ENCODE measurements at places on chromosomes 12 and 14.

DNA sequence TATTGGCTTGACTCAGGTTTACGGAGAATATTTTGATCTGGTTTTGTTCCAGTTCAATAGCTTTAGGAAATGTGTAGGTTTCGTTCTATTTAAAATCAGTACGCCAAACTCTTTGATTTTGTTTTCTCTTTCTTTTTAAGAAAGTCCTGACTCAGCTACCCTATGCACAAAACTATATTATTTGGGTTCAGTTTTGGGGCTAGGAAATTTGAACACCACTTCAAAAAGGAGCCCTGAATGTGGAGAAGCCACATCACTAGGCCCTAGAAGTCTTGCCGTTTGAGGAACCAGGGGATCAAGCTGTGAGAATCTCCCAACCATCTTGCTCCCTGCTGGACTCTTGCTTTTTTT lies 168.2 kb upstream of the BCL2L14 start:
- no peak for DNase-seq

DNA sequence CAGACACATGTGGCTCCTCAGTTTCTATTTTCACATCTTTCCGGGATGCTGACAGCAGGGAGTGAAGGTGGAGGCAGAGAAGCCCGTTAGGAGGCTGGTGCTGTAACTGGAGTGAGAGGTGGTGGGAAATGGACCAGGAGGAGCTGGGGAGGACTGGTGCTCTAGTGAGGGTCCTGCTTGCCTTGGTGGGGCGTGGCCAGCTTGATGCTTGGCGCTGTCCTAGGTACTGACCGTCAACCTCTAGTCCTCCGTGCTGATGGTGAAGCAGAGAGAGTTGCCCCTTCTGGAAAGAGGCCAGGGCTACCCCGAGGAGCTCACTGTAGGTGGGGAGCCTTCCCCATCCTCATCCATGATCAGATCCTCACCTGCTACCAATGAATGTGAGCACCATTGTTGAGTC lies 1.4 kb downstream of the TRMT61A start:
- DNase-seq, result no peak

- no peak for DNase-seq
These were observed 269.3 kb upstream of the NPAS3 start for GRCh38 chr14:32669391-32669790.

DNA sequence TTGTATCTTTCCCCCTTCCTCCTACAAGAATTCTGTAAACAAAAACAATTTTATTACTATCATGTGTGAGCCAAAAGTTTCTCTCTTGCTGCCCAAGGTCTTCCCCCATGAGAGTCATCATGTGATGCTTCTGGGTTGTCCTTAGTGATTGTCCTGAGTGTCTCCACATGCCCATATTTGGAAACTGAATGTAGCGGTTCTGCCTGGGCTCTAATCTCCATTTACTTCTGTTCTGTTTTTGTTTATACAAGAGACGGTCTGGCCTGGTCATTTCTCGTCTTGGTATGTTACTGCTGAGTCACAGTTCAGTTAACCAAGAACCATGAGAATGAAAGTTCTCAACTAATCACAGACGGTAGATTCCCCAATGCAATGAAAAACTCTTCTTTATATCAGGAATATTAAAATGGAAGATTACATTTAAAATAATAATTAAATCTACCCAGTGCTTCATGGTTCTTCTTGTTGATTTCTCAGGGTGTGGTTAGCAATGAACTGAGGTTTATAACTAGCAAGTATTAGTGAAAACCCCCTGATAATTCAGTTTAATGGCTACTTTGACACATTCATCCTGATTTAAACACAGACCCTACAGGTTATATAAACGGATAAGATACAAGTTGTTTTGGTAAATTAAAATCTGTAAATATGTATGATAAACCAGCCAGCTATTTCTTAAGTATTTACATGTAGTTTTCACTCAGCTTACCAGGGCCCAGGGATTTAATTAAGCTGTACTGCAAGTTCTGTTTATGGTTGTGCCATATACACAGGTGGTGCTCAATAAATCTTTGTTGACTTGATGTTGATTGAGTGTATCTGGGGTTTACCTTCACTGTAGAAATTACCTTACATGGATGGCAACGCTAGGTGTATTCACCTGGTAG lies 81.1 kb downstream of the PELI2 start:
- DNase-seq, result no peak

DNA sequence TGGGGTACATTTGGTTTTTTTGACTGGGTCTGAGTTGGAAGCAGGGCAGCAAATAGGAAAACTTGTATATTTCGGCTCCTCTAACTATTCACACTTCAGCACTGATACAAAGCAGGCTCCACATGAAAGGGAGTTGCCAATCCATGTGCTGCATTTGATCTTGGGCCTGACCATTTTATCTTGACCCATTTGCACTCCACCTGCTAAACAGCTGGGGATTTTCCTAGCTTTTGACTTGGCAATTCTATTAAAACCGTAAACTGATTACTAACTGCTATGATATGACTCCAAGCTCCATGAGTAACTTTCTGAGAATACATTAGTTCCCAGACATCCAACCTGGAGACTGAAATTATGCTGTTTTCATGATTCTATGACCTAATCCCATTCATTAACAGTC lies 797.1 kb downstream of the BCL11B start:
- DNase-seq, result no peak

DNA sequence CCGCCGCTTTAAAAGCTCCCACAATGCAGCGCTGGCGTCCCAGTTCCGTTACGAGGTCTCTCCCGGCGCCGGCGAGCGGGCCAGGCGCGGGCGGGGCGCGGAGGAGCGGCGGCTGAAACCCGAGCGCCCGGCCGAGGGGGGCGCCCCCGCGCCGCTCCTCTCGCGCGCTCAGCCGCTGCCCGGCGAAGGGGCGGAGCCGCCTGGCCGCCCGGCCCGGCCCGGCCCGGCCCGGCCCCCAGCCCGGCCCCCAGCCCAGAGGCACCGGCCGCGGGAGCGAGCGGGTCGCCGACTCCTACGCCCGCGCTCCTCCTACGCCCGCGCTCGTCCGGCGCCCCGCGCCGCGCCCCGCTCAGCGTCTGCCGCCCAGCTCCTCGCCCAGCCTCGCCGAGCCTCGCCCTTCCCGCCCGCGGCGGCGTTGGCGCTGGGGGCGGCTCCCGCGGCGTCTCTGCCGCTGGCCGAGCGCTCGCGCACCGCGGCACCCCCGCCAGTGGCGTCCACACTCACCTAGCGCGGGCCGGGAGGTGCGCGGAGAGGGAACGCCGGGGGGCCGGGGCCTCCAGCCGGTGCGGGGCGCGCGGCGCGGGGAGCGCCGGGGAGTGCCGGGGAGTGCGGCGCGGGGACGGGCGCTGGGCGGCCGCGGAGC lies at the start of gene RASSF8:
Gene RASSF8 (plus strand): TSS at position 255 of the 643 bp plus-strand sequence. CDS start 96,662 bp downstream, outside the sequence.
- no peak for DNase-seq

GRCh38 chr14:98334186-98334585 lies 937.8 kb downstream of the BCL11B start:
- no peak for DNase-seq

DNA sequence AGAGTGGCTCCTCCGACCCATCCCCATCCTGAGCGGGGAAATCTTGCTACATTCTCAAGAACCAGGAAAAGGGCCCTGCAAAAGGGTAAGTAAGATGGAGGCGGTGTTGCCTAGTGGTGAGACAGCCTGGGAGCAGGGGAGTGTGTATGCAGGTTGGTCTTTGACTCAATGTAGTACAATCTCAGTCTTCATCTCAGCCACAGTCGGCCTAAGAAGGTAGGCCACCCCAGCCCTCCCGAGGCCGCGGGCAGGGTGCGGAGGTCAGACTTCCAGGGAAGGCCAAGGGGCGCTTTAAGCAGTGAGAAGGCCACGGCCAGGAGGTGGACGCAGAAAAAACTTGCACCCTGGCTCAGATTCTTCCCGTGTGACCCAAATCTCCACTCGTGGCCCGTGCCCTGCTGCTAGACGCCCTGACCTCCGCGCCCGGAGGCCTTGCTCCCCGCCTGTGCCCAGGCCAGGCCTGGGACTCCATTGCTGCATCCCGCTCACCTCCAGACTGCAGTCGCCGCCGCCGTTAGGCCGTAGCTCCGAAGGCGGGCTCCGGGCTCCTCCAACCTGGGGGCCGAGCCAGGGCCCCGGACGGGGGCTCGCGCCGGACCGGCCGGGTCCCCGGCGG lies 435 bp downstream of the FOXM1 start:
- DNase-seq, result no peak

DNA sequence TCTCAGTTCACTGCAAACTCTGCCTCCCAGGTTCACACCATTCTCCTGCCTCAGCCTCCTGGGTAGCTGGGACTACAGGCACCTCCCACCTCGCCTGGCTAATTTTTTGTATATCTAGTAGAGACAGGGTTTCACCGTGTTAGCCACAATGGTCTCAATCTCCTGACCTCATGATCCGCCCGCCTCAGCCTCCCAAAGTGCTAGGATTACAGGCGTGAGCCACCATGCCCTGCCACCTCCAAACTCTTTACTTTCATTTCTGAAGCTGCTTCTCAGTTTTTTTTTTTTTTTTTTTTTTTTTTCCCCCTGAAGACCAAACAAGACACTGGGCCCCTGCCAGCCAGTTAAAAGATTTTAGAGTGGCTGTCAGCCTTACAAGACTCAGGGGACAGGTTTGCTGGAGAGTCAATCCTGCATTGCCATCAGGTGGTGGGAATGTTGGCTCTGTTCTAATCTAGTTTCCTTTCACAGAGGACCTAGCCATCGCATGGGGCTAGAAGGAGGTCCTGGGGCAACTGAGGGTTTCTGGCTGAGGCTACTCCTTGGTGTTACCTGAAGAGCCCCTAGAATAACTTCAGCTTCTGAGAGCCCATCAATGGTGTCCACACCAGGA lies 37.4 kb upstream of the HIGD1C start:
- DNase-seq, result no peak

DNA sequence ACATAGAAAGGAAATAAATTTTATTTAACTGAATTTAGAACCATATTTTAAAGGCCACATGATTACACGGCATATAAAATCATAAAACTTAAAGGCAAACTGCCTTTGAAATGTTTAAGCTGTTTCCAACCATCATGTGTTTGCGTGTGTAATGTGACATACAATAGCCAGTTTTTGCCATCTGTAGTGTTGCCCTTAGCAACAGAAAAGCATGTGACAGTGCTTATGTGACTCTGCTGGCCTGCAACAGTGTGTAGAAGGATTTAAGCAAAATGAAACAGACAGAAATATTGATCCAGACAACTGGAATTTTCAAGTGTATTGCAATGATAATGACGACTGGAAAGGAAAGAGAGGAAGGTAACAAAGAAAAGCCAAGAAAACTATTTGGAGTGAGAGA lies 49.5 kb downstream of the TSPAN19 start:
- DNase-seq, result no peak

DNA sequence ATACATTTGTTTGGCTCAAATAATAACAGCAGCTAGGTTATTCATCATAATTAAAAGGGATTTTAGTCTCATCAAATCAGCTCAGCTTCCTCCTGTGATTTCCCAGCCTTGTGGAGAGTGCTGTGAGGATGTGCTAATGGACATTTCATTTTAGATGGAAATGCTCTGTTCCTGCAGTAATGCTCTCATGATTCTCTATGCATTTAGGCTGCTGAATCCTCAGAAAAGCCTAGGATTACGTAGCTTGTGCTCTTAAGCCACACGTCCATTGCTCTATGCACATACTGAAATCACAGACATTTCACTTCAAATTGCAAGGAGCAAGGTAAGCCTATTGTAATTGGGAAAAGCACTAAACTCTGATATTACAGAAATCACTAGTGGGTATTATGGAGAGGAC lies 226.6 kb upstream of the TMEM260 start:
- no peak for DNase-seq

DNA sequence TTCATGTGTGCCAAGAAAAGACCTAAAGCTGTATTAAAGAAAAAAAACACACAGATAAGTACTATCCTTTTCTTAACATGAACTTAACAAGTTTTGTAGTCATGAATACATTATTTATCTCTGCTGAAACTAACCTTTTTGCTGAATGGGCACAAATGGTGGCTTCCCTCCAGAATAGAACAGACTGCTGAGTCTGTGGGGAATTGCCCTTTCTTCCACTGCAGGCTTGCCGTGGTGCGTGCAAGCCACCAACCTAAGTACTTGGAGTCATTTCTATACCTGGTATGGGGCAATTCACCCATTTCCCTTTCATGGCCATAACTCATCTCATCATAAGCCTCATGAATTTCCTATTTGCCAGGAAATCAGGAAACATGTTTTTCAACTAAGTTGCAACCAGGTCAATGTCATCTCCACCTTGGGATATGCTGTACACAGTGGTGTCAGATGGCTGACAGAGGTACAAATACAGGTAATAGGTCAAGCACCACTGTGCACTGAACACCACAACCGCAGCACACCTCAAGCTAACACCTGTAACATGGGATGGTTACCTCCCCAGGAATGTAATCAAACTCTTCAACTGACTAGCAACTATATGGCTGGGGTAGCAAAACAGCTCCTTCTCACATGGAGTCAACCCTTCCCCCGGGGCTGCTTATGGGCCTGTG lies 49.9 kb downstream of the CATSPERB start:
- no peak for DNase-seq

DNA sequence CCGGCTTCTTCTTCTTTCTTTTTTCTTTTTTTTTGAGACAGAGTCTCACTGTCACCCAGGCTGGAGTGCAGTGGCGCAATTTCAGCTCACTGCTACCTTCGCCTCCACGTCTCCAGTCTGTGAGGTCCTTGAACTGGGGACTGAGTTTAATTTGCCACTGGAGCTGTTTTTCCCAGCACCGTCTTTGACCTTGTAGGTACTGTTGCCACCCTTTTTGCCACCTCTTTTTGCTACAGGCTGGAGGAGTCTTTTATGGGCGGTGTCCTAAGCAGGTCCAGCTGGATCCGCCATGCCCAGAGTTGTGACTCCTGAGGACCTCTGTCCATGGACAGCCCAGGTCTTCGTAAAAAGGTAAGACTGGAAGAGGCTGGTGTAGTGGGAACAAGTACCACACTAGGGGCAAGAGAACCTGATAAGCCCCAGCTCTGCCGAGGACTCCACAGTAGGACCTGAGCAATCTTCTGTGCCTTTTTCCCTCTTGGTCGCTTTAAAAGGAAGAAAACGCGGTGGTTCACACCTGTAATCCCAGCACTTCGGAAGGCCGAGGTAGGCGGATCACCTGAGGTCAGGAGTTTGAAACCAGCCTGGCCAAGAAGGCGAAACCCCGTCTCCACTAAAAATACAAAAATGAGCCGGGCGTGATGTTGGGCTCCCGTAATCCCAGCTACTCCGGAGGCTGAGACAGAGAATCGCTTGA lies 946 bp downstream of the RNU4-2 start:
- DNase-seq, result no peak

- DNase-seq, result no peak
These were observed 189.3 kb downstream of the ITPR2 start for GRCh38 chr12:26643532-26644315.

DNA sequence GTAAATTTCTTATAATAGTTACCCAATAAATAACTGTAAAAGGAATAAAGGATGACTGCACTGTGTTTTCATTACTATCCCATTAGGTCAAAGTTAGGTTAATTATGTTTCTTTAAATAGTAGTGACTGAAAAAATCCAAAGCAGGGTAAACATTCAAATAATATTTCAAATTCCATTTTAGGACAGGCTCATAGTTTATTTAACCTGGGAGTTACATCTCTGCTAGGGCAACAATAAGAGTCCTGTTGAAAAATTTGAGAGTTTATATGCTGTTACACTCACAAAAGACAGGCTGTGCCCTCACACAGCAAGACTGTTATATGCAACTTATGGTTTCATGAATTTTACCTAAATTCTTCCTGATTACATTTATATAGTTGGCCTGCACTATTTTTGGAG lies 8.0 kb downstream of the ERP27 start:
- no peak for DNase-seq

GRCh38 chr14:102472791-102473150 lies 36.8 kb downstream of the ANKRD9 start:
- no peak for DNase-seq

Data from activated CD4-positive, alpha-beta T cell treated with anti-CD3 and anti-CD28 coated beads, Interleukin-2, amount 50 U/mL, for 4 hours (primary cell).